SJCRH30 (cell line): ENCODE measurements at places on chromosomes 7 and 10. TPM values are rescaled to one million over a fixed set of nuclear protein-coding genes. Genes with fewer than 3 reads are reported as not detected.

DNA sequence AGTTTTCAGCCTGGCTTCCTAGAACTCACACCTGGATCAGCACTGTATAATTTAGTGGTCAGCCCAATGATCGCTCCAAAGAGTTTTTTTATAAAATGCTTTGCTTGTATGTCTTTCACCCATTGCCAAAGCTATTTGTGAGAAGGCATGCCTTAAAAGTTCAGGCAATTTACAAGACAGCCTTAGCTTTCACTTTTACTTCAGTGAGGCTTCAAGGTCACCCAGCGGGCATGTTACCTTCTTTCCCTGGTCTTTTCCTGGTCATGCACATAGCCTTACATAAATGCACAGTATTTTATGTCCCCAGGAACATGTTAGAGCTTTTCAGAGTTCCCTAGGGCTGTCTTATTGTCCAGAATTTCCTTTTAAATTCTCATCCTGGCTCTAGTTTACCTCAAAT lies 179.9 kb upstream of the TMEM72 start:
- DNase-seq: no peak
- H3K36me3 ChIP-seq: no peaks in the 10 kb centered on the region
- no peaks in the 10 kb centered on the region for H3K4me1 ChIP-seq
- H3K27ac ChIP-seq: no peak overlapping the region
- H3K4me3 ChIP-seq: no peak overlapping the region

The GOLGA7B gene
- 0.35 and 0.93 TPM in 2 replicates for total RNA-seq

The MGMT gene
- total RNA-seq: 1.2 and 1.5 TPM in 2 replicates

GRCh38 chr10:3046210-3046779 lies 21.1 kb upstream of the PFKP start:
- H3K36me3 ChIP-seq: no peaks in the 10 kb centered on the region
- DNase-seq: no peak
- no peaks in the 10 kb centered on the region for H3K27me3 ChIP-seq
- no peak overlapping the region for H3K27ac ChIP-seq
- no peak overlapping the region for H3K4me3 ChIP-seq
- no peaks in the 10 kb centered on the region for H3K4me1 ChIP-seq

The SLC26A3 gene
- not detected in 2 replicates for total RNA-seq

DNA sequence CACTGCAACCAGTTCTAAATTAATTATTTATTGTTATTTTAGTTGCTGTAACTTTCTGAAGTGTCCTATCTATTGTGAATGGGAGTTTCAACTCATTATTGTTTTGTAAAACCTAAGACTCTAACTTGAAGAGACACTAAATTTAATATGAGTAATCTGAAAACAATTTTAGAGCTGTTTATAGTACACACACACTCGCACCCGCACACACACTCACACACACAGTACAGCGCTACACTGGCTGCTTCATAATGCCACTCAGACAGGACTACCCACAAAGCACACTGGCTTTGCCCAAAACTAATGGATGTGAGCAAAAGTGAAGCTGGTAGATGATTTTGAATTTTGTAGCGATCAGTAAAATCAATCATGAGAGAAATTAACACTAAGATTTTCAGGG lies 238.9 kb upstream of the ETV1 start:
- no peak overlapping the region for H3K27ac ChIP-seq
- no peak overlapping the region for H3K4me3 ChIP-seq
- no peak for DNase-seq
- H3K36me3 ChIP-seq: no peaks in the 10 kb centered on the region
- H3K4me1 ChIP-seq: no peaks in the 10 kb centered on the region

DNA sequence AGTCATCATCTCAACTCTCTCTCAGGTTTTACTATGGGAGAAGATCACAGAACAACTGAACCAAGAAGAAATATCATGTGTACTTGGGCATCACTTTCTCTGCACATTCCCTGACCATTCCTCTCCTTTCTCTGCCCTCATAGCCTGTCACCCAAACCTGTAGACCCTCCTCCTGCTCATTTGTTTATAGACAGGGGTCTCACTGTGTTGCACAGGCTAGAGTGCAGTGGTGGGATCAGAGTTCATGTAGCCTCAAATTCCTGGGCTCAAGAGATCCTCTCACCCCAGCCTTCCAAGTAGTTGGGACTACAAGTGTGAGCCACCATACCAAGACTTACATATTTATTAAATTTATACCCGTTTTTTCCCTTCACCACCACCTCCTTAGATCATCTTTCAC lies 260.8 kb upstream of the SLC26A5 start:
- no peaks in the 10 kb centered on the region for H3K27me3 ChIP-seq
- H3K27ac ChIP-seq: no peak overlapping the region
- no peaks in the 10 kb centered on the region for H3K36me3 ChIP-seq
- H3K4me3 ChIP-seq: no peak overlapping the region

- no peak overlapping the region for H3K27ac ChIP-seq
- no peak for DNase-seq
- H3K36me3 ChIP-seq: no peaks in the 10 kb centered on the region
- no peak overlapping the region for H3K4me3 ChIP-seq
- H3K27me3 ChIP-seq: no peaks in the 10 kb centered on the region
These were observed 1.5 kb downstream of the PVRIG start for GRCh38 chr7:100221231-100221718.

GRCh38 chr7:26898891-26899290 lies 34.5 kb upstream of the SKAP2 start:
- H3K27ac ChIP-seq: no peak overlapping the region
- H3K36me3 ChIP-seq: no peaks in the 10 kb centered on the region
- no peak overlapping the region for H3K4me3 ChIP-seq
- no peak for DNase-seq
- peaks cover 2% of the 10 kb centered on the region; the same call in 1 of the 2 replicates for H3K27me3 ChIP-seq
- H3K4me1 ChIP-seq: no peaks in the 10 kb centered on the region

- no peaks in the 10 kb centered on the region; the same call in 1 of the 2 replicates for H3K36me3 ChIP-seq
- no peak for DNase-seq
- no peak overlapping the region for H3K4me3 ChIP-seq
These were observed 19.1 kb downstream of the ATXN7L1 start for GRCh38 chr7:105857009-105857952.

DNA sequence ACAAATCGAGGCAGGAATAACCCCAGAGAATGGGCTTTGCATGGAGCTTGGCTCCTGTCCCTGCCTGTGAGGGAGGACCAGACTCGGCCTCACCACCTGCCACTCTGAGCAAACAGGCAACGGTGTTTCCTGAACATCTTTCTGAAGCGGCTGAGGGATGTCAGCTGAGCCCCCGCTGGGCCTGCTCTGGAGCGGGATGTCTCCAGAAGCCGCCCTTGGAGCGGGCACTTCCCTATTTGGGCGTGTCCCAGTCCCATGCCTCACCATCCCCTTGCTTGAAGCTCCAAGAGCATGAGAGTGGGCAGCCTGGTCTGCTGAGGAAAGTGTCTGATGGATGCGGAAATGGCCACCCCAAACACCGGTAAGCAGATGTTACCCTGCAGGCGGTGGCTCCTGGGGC lies 10.2 kb downstream of the ALKBH4 start:
- H3K4me3 ChIP-seq: no peak overlapping the region
- peaks cover 3% of the 10 kb centered on the region; the same call in 1 of the 2 replicates for H3K4me1 ChIP-seq
- H3K27ac ChIP-seq: no peak overlapping the region
- no peaks in the 10 kb centered on the region for H3K27me3 ChIP-seq

DNA sequence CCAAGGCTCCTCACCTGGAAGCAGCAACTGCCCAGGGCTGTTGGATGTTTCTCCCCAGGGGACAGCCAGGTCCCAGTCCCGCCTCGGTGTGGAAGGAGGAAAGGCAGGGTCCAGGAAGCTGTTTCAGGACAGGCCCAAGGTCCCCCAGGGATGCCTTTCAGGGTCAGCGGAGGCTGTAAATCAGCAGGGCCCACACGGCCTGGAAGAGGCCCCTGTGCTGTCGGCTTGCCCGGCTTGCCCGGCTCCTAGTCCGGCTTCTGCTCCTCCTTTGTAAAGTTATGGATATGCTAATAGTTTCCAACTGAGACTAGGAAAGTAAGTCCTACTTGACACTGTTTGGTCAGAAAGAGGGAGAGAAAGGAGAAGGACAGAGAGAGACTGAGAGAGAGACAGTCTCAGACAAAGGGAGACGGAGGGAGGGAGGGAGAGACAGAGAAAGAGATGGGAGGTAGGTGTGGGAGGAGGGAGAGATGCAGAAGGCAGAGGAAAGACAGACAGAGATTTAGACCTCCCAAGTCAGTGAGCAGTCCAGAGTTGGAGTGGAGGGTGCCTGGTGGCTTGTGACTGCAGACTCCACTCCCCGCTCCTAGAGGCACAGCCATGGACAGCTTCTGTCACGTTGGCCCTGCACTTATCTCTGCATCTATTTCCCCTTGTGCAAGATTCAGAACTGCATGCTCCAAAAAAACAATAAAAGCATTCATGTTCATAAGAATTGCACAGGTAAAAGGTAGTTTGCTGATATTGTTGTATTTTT lies 10.5 kb downstream of the IKZF1 start:
- peaks cover 14% of the 10 kb centered on the region for H3K27me3 ChIP-seq
- H3K36me3 ChIP-seq: no peaks in the 10 kb centered on the region
- no peak overlapping the region for H3K27ac ChIP-seq
- H3K4me1 ChIP-seq: no peaks in the 10 kb centered on the region

DNA sequence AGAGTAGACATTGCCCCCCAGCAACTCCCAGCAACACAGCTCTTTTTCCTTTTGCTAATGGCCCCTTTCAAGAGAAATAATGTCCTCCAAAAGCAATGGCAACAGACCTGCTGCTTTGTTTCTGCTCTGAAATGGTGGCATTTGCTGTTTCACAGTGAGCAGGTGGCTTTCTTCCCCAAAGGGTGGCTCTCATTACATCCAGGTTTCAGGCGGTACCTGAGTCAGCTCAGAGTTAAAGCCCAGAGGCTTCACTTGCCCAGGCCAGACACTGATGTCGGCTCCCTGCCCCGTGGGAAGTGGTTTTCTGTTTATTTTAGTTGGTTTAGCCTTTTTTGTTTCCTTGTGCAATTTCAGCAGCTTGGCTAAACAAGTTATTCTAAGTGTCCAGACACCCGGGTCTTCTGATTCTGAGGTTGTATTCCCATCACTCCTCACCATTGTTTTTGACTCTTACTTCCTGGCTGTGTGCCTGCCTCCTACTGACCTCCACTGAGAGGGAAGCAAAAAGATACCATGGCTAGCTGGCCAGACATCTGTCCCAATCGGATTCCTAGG lies 7.8 kb upstream of the ATOH7 start:
- no peaks in the 10 kb centered on the region for H3K4me1 ChIP-seq
- H3K4me3 ChIP-seq: no peak overlapping the region
- H3K27me3 ChIP-seq: no peaks in the 10 kb centered on the region
- H3K36me3 ChIP-seq: no peaks in the 10 kb centered on the region

The RHOBTB1 gene
- total RNA-seq: 23.0 and 23.6 TPM in 2 replicates

The VAX1 gene
- not detected in 2 replicates for total RNA-seq

- no peak for DNase-seq
- no peak overlapping the region for H3K27ac ChIP-seq
- H3K36me3 ChIP-seq: no peaks in the 10 kb centered on the region
- H3K27me3 ChIP-seq: no peaks in the 10 kb centered on the region
- H3K4me1 ChIP-seq: no peaks in the 10 kb centered on the region
- H3K4me3 ChIP-seq: no peak overlapping the region
These were observed 18.7 kb upstream of the PTF1A start for GRCh38 chr10:23173214-23174073.

The SLC13A1 gene
- total RNA-seq: 0.03 and 0.14 TPM in 2 replicates

GRCh38 chr7:42227541-42227935 lies 9.5 kb downstream of the GLI3 start:
- H3K4me1 ChIP-seq: peaks cover 14% of the 10 kb centered on the region; the same call in 1 of the 2 replicates
- H3K27ac ChIP-seq: no peak overlapping the region
- H3K36me3 ChIP-seq: 0 out of 2 replicates have a peak, but pooled peaks cover 5% of the 10 kb centered on the region
- H3K27me3 ChIP-seq: no peaks in the 10 kb centered on the region
- DNase-seq: no peak

GRCh38 chr10:67770537-67770936 lies 67.5 kb downstream of the DNAJC12 start:
- H3K27ac ChIP-seq: no peak overlapping the region
- H3K4me3 ChIP-seq: no peak overlapping the region
- H3K4me1 ChIP-seq: no peaks in the 10 kb centered on the region
- no peak for DNase-seq
- no peaks in the 10 kb centered on the region for H3K27me3 ChIP-seq
- no peaks in the 10 kb centered on the region for H3K36me3 ChIP-seq

GRCh38 chr7:121437470-121437869 lies 41.4 kb upstream of the FAM3C start:
- no peak overlapping the region for H3K4me3 ChIP-seq
- no peak overlapping the region for H3K27ac ChIP-seq
- no peaks in the 10 kb centered on the region for H3K27me3 ChIP-seq
- H3K36me3 ChIP-seq: no peaks in the 10 kb centered on the region
- DNase-seq: no peak

The CTAGE4 gene
- not detected in 2 replicates for total RNA-seq

GRCh38 chr7:109842386-109842785 lies 1248.5 kb upstream of the LRRN3 start:
- DNase-seq: no peak
- H3K27me3 ChIP-seq: no peaks in the 10 kb centered on the region
- H3K36me3 ChIP-seq: no peaks in the 10 kb centered on the region
- no peak overlapping the region for H3K27ac ChIP-seq
- no peak overlapping the region for H3K4me3 ChIP-seq

GRCh38 chr10:130638991-130639390 lies 502.8 kb downstream of the GLRX3 start:
- no peak overlapping the region for H3K4me3 ChIP-seq
- no peaks in the 10 kb centered on the region for H3K27me3 ChIP-seq
- no peaks in the 10 kb centered on the region for H3K4me1 ChIP-seq
- DNase-seq: no peak
- H3K27ac ChIP-seq: no peak overlapping the region
- no peaks in the 10 kb centered on the region for H3K36me3 ChIP-seq

- no peaks in the 10 kb centered on the region for H3K4me1 ChIP-seq
- no peak overlapping the region for H3K27ac ChIP-seq
- H3K27me3 ChIP-seq: no peaks in the 10 kb centered on the region
- H3K36me3 ChIP-seq: no peaks in the 10 kb centered on the region
- DNase-seq: no peak
These were observed 3.9 kb downstream of the GRID1 start for GRCh38 chr10:86362586-86363183.

The NOM1 gene
- 25.4 and 29.9 TPM in 2 replicates for total RNA-seq

The HOGA1 gene
- 1.7 and 3.5 TPM in 2 replicates for total RNA-seq

- no peak overlapping the region for H3K27ac ChIP-seq
- H3K4me1 ChIP-seq: no peaks in the 10 kb centered on the region
- no peak for DNase-seq
- H3K4me3 ChIP-seq: no peak overlapping the region
These were observed 120.0 kb upstream of the TCERG1L start for GRCh38 chr10:131431533-131431932.

The AKR1C8 gene
- total RNA-seq: 0.10 and 0.23 TPM in 2 replicates

The GNAT3 gene
- not detected in 2 replicates for total RNA-seq

The PHTF2 gene
- 53.9 and 62.2 TPM in 2 replicates for total RNA-seq

DNA sequence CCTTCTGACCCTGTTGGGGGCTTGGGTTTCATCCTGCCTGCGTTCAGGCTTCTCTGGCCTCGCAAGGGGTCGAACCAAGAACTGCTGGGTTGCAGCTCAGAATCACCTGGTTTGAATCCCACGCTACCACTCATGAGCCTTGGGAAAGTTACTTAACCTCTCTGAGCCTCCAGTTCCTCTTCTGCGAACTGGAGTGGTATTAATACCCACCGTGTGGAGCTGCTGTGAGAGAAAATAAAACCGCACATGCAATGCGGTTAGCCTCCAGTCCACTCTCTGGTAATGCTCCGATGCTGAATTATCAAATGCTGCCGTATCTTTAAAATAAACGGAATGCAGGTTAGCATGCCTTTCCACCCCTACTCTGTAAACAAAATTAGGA lies 171.9 kb downstream of the ARHGAP12 start:
- H3K27ac ChIP-seq: no peak overlapping the region
- no peak for DNase-seq
- H3K27me3 ChIP-seq: no peaks in the 10 kb centered on the region
- H3K36me3 ChIP-seq: no peaks in the 10 kb centered on the region
- no peak overlapping the region for H3K4me3 ChIP-seq

The TUBAL3 gene
- not detected in 2 replicates for total RNA-seq

The DENND2A gene
- 9.2 and 10.7 TPM in 2 replicates for total RNA-seq

GRCh38 chr7:79782256-79782655 lies 328.8 kb upstream of the MAGI2 start:
- H3K27ac ChIP-seq: no peak overlapping the region
- no peak for DNase-seq
- no peak overlapping the region for H3K4me3 ChIP-seq
- H3K36me3 ChIP-seq: no peaks in the 10 kb centered on the region
- no peaks in the 10 kb centered on the region for H3K4me1 ChIP-seq
